ENCODE measurements at places on chromosomes 4 and X. TPM values are rescaled to one million over a fixed set of nuclear protein-coding genes. Genes with fewer than 3 reads are reported as not detected.

RNF175 gene
- 6.0 TPM for polyA plus RNA-seq

ARHGAP36 gene
- polyA plus RNA-seq = 0.09 TPM

DNA sequence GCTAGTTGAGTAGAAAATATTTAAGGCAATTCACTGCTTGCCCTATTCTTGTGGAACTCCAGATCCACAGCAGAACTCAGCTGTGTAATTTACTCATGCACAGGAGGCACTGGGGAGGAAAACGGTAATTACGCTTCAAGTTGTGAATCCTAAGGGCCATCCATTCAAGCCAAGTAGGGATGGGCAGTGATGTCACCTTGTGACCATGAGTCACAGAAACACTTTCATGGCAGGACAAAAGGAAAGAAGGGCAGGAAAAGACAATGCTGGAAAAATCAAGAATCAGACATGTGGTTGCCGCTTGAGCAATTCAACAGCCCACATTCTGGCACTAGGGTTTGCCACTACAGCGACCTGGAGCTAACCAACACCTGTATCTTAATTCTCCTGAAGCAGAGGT, 1.4 kb downstream of the PAQR3 start:
- DNase-seq = no peak

DNA sequence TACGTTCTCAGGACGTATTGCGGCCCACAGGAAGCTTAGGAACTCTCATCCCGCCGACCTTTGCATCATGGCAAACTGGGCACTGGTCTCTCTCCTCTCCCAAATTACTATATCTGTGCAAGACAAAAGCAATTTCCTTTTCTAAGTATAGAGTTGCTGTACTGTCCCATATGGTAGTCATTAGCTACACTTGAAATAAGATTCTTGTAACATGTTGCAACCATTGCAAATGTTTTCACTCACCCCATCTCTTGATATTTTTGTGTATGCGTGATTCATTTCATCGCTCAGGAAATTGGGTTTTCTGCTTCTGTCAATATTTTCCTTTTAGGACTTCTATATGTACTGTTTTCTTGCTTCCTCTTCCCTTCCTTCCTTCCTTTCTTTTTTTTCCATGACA, 15.7 kb downstream of the ARMCX6 start:
- DNase-seq = no peak
